Activated effector memory CD4-positive, alpha-beta T cell treated with Interleukin-2 at 50 U/mL for 16 hours (primary cell): ENCODE measurements at places on chromosomes 16 and 17.

DNA sequence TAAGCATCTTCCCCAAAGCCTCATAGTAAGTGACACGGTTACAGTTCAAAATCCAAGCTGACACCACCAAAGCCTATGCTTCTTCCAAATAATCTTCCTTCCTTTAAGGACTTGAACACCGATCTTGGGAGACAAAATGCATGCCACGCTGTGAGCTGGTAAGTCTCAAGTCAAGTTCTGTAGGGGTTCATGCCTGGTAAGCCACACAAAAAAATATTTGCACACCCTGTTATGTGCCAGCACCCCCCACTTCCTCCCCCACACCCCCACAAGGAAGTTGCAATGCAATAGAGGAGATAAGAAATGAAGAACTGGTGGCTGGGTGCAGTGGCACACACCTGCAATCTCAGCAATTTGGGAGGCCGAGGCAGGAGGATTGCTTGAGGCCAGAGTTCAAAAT lies 5.6 kb downstream of the NOG start:
- no peak for DNase-seq

- no peak for DNase-seq
Observed at GRCh38 chr17:37133136-37133535, 184.4 kb downstream of the AATF start.

DNA sequence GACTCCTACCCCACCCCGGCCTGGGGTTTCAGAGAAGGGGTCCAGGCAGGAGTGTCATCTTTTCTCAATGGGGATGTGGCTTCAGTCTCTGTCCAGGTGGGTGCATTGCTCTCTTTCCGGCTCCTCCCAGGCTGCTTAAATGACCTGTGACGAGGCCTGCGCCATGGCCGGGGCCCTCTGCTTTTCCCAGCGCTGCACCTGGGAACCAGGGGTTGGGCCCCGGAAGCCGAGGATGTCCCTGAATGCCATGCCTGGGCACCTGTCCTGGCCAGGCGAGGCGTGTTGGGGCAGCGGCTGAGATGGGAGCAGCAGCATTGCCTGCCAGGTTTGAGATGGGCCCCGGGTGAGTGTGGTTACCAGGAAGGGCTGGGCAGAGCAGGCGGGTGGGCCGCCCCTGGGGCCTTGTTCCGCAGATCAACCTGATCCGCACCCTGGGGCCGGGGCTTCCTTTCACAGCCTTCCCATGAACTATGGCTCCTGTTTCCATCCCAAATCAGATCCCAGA lies 147.4 kb downstream of the SEC14L1 start:
- DNase-seq, result no peak

DNA sequence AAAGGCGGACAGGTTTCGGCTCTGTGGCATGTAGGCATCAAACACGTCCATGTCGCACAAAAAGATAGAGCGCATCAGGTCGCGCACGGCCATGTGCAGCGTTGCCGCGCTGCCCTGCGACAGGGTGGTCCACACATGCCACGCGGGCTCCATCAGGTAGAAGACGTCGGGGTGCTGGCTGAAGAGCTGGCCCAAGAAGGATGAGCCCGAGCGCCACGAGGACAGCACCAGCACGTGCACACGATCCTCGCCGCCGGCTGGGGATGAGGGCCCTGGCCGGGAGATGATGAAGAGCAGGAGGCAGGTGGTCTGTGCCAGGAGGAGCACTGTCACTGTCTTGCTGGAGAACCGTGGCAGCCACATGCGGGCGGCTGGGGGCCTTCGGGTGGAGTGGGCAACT lies 5.9 kb downstream of the CHST5 start:
- no peak for DNase-seq

- no peak for DNase-seq
Observed at GRCh38 chr16:5917436-5918195, 820.0 kb upstream of the EEF2KMT start.

DNA sequence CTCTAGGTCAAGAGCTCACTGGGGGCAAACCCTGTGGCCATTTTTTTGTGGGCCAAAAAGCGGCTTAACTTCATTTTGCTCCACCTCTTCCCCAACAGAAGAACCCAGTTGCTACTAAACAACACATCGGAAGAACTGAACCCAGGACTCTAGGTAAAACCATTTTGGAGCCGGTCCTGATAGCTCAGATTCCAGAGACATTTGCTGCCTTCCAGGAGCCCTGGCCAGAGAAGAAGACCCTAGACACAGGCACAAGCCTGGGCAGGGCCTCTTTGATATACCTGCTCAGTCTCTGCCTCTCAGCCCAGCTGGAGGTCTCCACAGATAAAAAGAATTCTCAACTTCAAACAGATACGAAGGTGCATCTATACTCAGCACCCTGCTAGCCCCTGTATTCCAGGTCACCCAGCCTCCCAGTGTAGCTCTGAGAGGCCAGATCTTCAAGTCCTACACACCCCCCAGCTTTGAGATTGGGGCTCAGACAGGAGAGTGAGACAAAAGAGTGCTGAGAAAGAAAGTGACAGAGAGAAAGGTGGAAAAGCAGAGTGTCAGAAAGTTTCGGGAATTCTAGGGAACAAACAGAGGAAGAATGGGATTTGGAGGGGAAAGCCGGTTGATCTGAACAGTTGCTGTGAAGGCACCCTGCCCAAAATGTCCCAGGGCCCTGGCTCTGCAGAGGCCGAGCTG lies 6.6 kb upstream of the HOXB9 start:
- no peak for DNase-seq
